ENCODE measurements at places on chromosomes 12 and 14. TPM values are rescaled to one million over a fixed set of nuclear protein-coding genes. Genes with fewer than 3 reads are reported as not detected.

DNA sequence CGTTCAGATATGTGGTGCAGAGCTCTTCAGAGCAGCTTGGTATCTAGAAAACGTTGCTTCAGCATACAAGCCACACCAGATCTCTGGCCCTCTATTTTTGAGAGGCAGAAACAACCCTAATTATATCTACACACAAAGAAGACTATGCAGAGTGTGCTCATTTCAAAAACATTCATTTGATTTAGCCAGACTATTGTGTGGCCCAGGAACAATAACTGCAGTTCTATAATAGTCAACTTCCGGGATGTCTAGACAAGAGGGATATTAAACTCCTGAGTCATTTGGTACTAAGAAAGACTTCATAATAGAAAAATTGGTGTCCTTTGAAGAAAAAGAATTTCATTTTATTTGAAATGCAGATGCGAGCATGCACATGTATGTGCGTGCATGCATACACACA lies 153.8 kb downstream of the PELI2 start:
- H3K36me3 ChIP-seq, result no peaks in the 10 kb centered on the region
- no peak overlapping the region for H3K27ac ChIP-seq
- no peaks in the 10 kb centered on the region for H3K27me3 ChIP-seq
- no peaks in the 10 kb centered on the region for H3K4me1 ChIP-seq
- DNase-seq, result no peak

DNA sequence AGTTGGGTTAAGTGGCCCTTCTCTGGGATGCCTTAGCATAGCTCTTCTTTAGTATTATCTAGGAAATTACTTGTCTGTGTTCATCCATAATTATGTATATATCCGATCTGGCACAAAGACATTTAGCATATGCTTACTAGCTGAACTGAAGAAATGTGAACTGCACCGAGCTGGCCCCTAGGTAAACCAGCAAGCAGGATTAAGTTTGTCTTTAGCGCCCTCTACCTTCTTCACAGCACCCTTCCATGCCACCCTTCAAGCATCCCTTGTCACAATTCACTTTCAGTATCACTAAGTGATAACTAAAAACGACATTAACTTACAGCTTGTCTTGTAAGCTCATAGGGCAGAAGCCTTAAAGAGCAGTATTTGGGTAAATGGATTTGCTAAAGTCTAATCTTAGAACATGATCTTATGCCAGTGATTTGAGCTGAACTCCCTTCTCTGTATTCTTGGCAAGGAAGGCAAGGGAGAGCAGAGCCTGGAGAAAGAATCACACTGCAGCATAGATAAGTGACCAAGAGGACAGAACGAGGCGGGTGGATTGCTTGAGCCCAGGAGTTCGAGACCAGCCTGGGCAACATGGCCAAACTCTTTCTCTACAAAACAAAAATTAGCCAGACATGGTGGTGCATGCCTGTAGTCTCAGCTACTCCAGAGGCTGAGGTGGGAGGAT lies 2.6 kb upstream of the HAL start:
- H3K36me3 ChIP-seq, result peaks cover 12% of the 10 kb centered on the region
- H3K4me3 ChIP-seq, result no peak overlapping the region
- no peaks in the 10 kb centered on the region for H3K27me3 ChIP-seq
- peak; percentile 77 for DNase-seq

The EMC9 gene
- total RNA-seq, result 23.8 TPM

DNA sequence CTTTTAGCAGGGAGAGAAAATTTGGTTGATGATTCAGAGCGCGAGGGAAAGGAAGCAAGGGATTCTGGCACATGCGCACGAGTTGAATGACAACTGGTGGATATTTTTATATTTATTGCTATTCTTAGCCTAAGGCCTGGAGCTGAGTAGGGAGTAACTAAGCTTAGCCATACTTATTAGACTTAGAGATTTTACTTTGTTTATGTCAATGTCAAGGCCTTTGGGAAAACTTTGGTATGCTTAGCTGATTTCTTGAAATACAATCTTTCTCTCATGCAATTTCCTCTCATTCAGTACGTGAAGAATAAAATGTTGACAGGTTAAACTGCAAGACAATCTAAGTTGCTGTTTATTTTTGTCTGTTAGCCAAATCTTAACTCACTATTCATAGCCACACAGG lies 101.1 kb downstream of the CRADD start:
- H3K4me1 ChIP-seq, result peaks cover 4% of the 10 kb centered on the region
- no peaks in the 10 kb centered on the region for H3K27me3 ChIP-seq
- DNase-seq, result no peak
- no peak overlapping the region for H3K27ac ChIP-seq
- no peak overlapping the region for H3K4me3 ChIP-seq

The EXOC3L4 gene
- total RNA-seq, result not detected

GRCh38 chr14:78075555-78076277 lies 94.5 kb upstream of the NRXN3 start:
- no peak overlapping the region for H3K27ac ChIP-seq
- no peaks in the 10 kb centered on the region for H3K36me3 ChIP-seq
- no peak for DNase-seq
- no peak overlapping the region for H3K4me3 ChIP-seq
- no peaks in the 10 kb centered on the region for H3K27me3 ChIP-seq
- H3K4me1 ChIP-seq, result peaks cover 12% of the 10 kb centered on the region

DNA sequence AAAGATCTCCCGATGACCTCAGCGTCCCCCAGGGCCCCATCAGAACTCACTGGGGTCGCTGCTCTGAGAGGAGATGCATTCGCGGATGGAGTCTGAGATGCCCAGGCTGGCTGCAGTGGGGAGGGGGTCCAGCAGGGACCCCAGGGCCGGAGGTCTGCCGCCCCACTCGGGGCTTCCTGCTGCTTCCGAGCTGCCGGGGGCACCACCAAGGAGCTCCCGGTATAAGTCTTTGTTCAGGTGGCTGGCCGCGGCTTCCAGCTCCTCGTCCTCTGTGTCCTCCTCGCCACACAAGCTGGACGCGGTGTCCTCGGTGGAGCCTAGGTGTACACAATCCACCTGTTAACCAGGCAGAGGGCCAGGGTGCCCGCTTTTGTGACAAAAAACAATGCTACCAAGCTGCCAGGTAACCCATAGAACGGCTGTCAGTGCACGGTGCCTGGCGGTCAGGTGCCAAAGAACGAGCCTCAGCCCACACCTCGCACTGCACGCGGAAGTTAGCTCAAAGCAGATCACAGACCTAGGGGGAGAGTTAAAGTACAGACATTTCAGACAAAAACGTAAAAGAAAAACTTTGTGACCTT lies 26.6 kb upstream of the BTBD6 start:
- H3K27me3 ChIP-seq, result no peaks in the 10 kb centered on the region
- H3K4me3 ChIP-seq, result no peak overlapping the region
- no peak for DNase-seq

The KRT81 gene
- total RNA-seq, result not detected

The FGF6 gene
- total RNA-seq, result not detected

DNA sequence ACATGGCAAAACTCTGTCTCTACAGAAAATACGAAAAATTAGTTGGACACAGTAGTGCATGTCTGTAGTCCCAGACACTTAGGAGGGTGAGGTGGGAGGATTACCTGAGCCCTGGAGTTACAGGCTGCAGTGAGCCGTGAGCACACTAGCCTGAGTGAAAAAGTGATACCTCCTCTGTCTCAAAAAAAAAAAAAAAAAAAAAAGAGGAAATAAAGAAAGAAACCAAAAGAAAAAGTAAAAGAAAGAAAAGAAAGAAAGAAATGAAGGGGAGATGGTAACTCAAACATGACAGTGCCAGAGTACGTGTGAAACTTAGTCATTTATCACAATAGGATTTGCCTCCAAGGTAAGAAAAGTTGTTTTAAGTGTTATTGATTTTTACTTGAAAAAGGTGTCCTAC lies 407.0 kb upstream of the MGAT4C start:
- no peak overlapping the region for H3K27ac ChIP-seq
- H3K4me3 ChIP-seq, result no peak overlapping the region
- H3K27me3 ChIP-seq, result no peaks in the 10 kb centered on the region
- no peak for DNase-seq
- no peaks in the 10 kb centered on the region for H3K36me3 ChIP-seq

DNA sequence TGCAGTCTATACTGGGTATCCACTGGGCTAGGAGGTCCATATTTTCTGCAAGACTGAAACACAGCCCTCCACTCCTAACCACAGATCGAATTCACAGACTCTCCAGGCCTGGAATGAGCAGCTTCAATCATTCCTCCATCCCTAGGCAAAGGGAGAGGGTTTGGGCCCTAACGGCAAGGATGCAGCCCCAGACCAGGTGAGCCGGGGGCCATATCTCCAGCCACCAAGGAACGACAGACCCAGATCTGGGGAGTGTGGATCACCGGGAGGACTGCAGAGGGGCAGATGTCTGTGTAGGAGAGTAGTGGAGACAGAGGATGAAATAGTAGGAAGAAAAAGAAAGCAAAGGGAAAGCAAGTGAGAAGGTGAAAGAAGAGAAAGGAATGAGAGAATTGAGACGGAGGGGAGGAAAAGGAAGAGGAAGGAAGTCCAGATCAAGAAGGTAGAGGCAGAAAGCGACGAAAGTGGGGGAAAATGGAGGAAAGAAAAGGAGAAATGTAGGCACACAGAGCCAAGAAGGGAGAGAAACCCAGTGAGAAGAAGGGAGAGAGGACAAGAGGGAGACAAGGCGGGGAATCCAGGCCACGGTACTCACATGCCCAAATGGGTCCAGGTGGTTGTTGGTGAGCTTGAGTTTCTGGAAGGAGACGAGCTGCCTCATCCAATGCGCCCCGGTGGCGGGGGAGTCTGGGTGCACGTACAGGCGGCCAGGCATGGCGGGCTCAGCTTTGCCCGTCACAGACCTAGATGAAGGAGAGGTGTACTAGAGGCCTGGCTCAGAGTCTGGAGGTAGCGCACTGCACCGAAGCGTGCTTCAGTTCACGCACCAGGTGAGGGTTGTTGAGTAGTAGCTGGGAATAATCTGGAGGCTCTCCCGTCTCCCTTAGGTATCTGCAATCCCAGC lies 7.7 kb downstream of the TBX5 start:
- H3K27ac ChIP-seq, result no peak overlapping the region
- H3K27me3 ChIP-seq, result peaks cover 100% of the 10 kb centered on the region
- no peak overlapping the region for H3K4me3 ChIP-seq
- H3K36me3 ChIP-seq, result no peaks in the 10 kb centered on the region
- peak; percentile 40 for DNase-seq

GRCh38 chr12:13079440-13079906 lies 24.0 kb downstream of the GSG1 start:
- peaks cover 4% of the 10 kb centered on the region for H3K4me1 ChIP-seq
- no peak overlapping the region for H3K27ac ChIP-seq
- peak; percentile 58 for DNase-seq
- no peaks in the 10 kb centered on the region for H3K36me3 ChIP-seq
- H3K27me3 ChIP-seq, result no peaks in the 10 kb centered on the region

- no peak for DNase-seq
- H3K4me1 ChIP-seq, result peaks cover 19% of the 10 kb centered on the region
- no peaks in the 10 kb centered on the region for H3K27me3 ChIP-seq
Observed at GRCh38 chr14:58784931-58785330, 147.2 kb downstream of the DACT1 start.
